Stimulated activated CD4-positive, alpha-beta T cell treated with anti-CD3 and anti-CD28 coated beads, Interleukin-15, amount 100 ng/mL, for 1 hour (primary cell): ENCODE measurements at places on chromosomes 13 and 19.

DNA sequence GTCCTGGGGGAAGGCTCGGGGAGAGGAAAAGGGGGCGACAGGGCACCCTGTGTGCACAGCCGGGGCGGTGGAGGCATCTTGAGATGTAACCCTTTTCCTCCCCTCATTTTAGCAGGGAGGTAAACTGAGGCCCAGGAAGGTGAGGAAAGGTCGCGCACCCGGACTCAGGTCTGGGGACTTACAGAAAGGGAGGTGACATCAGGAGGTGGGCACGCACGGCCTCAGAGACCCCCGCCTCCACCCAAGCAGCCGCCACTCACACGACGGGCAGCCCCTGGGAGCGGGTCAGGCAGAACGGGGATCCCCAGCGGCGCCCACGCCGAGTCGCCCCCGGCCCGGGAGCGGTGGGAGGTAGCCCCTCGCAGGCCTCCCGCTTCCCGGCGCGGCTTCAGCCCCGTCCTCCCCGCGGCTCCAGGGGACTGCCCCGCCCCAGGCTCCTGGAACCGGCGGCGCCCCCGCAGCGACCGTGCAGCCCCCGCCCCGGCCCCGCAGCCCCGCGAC is 477 bp downstream of the PIP5K1C start:
- DNase-seq = no peak

DNA sequence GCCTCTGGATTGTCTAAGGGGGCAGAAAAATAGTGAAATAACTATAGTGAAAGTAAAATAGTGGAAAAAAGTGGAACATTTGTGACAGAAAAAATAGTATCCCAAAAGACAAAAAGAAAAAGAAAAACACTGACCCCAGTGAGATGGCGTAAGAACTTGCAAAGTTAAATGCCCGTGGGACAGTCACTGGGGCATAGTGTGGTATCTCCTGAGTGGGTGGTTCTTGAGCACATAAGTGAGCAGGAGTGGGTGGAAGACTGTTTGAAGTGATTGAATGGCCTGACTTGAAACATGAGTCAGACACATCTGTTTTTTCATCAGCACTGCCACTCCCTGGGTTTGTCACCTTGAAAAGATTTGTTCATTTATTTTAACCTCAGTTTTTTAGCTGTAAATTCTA is 2.5 kb downstream of the ZNF430 start:
- no peak for DNase-seq

DNA sequence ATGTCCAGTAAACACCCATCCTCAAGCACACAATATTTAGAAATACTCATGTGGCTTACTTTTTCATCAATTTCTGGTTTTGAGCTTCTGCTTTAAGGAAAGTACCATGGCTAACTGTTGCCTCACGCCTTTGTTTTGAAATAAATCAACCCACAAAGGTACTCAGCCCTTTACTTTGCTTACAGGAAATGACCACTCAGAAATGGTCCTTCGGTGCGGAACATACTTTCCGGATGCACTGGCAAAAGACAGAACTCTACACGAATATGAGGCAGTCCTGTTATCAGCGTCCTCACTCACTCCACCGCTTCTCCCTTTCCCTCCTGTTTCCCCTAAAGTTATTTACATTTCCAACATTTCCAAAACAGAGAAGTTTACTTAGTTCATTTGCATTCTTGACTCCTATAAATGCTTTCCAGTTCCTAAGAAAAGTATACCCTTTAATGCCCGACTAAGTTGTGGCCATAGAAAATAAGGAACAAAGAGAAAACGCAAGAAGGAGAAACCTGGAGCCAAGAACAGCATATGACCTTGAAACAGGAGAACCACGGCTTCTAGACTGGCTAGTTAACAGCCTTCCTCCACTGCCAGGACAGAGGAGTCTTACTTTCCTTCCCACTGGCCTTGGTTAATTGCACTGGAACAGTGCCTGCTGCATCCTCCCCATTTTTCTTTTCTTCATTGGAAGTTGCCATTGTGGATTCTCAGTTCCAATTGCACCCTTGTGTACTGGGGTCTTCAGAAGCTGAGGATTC is 10.6 kb downstream of the FPR2 start:
- no peak for DNase-seq

DNA sequence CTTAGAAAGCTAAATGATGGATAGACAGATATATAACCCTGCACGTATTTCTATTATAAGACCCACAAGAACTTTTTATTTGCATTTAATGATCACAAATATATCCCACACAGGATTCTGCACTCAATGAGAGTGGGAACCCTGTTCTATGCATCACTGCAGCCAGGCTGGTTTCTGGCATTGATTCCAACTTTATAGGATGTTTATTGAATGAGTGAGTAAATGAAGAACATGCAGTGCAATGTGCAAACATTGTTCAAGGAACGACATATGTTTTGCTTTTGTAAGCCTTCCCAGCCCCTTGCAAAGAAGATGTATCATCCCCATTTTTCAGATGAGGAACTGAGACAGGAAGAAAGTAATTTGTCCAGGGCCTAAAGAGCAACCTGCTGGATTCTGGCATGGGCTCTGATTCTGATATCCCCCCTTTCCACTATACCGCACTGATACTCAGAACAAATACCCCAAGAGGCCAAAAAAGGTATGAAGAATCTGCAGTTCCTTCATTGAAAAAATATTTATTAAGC is 246.3 kb downstream of the LACC1 start:
- no peak for DNase-seq

- no peak for DNase-seq
Observed at GRCh38 chr13:75825161-75825560, 189.0 kb downstream of the LMO7 start.

DNA sequence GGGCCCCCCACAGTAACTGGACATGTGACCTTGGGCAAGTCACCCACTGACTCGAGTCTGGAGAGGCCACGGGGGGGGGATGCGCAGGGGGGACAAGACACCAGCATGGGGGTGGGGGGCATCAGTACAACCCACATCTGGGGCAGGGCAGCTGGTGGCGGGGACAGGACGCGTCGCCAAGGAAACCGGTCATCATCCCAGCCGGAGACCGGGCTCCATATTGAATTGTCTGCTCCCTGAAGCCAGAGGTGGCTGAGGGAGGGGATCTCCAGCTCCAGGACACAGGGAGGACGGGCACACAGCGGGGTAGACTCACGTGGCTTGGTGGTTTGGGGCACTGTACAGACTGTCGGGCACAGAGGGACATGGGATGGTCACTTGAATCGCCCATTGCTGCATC is 11.4 kb downstream of the ONECUT3 start:
- no peak for DNase-seq

DNA sequence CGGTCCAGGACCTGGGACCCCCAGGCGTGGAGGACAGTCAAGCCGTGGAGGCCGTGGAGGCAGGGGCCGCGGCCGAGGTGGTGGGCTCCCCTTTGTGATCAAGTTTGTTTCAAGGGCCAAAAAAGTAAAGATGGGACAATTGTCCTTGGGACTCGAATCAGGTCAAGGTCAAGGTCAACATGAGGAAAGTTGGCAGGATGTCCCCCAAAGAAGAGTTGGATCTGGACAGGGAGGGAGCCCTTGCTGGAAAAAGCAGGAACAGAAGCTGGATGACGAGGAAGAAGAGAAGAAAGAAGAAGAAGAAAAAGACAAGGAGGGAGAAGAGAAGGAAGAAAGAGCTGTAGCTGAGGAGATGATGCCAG is 2.3 kb downstream of the KMT2B start:
- no peak for DNase-seq

- no peak for DNase-seq
Observed at GRCh38 chr13:97749174-97749573, 204.3 kb upstream of the IPO5 start.

- no peak for DNase-seq
Observed at GRCh38 chr19:4278010-4278409, 1.1 kb upstream of the SHD start.

DNA sequence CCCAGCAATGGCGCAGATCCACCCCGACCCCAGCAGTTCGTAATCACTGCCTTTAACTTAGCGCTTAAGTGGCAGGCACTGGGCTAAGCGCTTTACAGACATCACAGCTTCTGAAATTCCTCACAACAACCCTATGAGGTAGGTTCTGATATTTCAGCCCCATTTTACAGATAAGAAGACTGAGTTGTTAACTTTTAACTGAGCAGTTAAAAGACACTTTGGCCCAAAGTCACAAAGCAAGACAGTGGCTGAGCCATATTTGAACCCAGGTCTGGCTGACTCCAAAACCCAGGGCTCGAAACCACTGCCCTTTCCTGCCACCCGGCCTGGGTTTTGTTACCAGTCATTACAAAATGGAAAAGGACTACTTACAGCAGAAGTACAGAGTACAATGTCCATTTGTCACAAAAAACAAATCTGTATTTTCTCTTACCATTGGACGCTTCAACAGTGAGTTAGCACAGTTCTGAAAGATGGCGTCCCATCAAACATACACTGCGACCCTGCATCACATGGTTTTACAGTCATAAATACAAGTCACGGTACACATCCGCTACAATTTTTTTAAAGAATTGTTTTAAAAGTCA is 8.5 kb downstream of the HNRNPL start:
- no peak for DNase-seq

DNA sequence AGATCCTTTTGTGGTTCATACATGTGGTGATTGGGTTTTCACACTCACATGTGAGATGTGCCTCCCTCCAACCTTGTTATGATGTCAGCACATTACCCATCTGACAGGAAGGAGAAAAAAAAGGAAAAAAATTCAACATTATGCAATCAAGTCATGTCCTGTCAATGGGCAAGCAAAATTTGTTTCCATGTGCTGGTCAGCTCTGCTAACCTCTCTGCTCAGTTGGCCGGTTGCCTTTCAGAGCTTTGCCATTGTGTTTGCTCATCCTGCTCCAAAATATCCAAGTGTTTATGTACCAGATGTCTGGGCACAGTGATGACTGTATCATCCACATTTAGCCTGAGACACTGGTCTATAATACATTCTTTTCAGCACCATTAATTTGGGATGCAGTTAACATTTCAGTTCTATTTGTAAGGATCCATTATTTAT is 27.0 kb upstream of the METTL21C start:
- DNase-seq = no peak

- no peak for DNase-seq
Observed at GRCh38 chr13:54852831-54853230, 1824.2 kb downstream of the OLFM4 start.

GRCh38 chr19:15124572-15125231 is 17.5 kb downstream of the SYDE1 start:
- no peak for DNase-seq

GRCh38 chr13:36666477-36667229 is 7.2 kb upstream of the SERTM1 start:
- no peak for DNase-seq

- DNase-seq = no peak
Observed at GRCh38 chr19:9485140-9485539, 13.3 kb downstream of the ZNF560 start.
